Kidney (tissue), 22 donors: ENCODE measurements at places on chromosomes 7 and 10.
A peak's percentile ranks its signal among the peaks of the same experiment; 100 is the strongest.

GRCh38 chr10:68560186-68560942 is at the start of gene TET1:
Gene TET1, plus strand, starts transcription at chr10:68560337. Its CDS starts 12,002 bp downstream, at chr10:68572339.
- no peaks in the 10 kb centered on the region for H3K27me3 ChIP-seq
- peak within 1 kb of the TSS; percentile 80 for H3K4me3 ChIP-seq
- H3K36me3 ChIP-seq, result no peaks in the 10 kb centered on the region
- peak; percentile 88 for DNase-seq
- no peak within 1 kb of the TSS for H3K27ac ChIP-seq

GRCh38 chr10:115441907-115442545 is 348.9 kb downstream of the ATRNL1 start:
- H3K4me3 ChIP-seq, result no peak overlapping the region
- no peak overlapping the region for H3K27ac ChIP-seq
- no peak for DNase-seq
- H3K4me1 ChIP-seq, result no peaks in the 10 kb centered on the region
- H3K36me3 ChIP-seq, result no peaks in the 10 kb centered on the region

DNA sequence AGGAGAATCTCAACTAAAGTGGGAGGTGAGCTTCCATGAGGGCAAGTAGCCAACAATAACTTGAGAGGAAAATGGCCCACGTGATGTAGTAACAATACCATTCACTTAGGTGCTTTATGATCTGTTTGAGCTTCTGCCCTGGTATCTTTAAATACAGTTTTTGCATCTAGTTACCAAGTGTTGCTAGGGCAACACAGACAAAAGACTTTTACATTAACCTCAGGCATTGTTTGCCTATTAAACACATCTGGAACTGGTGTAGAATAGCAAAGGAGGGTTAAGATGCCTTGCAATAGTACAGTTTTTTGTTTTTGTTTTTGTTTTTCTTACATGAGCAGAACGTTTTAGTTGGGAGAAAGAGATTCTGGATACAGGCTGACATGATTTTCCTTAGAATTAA is 97.7 kb upstream of the MTPN start:
- peak; percentile 45 for DNase-seq
- H3K27ac ChIP-seq, result no peak overlapping the region
- H3K4me3 ChIP-seq, result no peak overlapping the region
- no peaks in the 10 kb centered on the region for H3K36me3 ChIP-seq
- no peaks in the 10 kb centered on the region for H3K4me1 ChIP-seq

DNA sequence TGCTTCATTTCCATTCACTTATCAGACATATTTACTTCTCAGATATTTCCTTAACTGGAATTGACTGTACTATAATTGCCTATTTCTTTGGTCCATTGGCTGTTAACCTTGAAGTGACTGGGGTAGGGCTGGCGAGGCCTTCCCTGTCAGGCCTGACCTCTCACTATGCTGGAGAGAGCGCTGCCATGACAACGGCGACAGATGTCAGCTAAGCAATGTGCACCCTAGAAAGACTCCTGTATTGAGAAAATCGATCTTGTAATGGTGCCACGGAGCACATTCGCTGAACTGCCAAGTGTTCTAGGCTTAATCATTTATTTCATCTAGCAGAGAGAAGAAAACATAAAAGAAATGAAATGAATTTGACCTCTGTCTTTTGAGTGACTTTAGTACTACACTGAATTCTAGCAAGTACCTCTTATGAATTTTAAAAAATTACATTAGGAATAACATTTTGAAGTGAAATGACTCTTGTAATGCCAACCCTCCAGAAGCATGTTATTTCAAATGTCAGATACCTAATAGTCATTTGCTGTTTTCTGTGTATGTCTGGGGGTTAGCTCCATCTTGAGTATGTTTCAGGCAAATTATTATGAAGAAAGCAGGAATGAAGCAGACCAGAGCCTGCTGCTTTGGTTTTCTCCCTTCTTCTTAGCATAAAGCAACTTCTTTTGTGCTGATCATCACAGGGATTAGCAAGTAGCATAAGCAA is 148.0 kb downstream of the SNX10 start:
- no peaks in the 10 kb centered on the region for H3K27me3 ChIP-seq
- H3K4me3 ChIP-seq, result no peak overlapping the region
- peaks cover 19% of the 10 kb centered on the region for H3K4me1 ChIP-seq
- H3K27ac ChIP-seq, result no peak overlapping the region

GRCh38 chr7:26657686-26658388 is 206.6 kb downstream of the SKAP2 start:
- no peak overlapping the region for H3K27ac ChIP-seq
- H3K27me3 ChIP-seq, result peaks cover 3% of the 10 kb centered on the region
- peaks cover 6% of the 10 kb centered on the region for H3K4me1 ChIP-seq
- H3K36me3 ChIP-seq, result no peaks in the 10 kb centered on the region

GRCh38 chr7:152054367-152055230 is 29.1 kb downstream of the GALNT11 start:
- peak; percentile 84 for DNase-seq
- no peaks in the 10 kb centered on the region for H3K27me3 ChIP-seq
- H3K4me3 ChIP-seq, result no peak overlapping the region

DNA sequence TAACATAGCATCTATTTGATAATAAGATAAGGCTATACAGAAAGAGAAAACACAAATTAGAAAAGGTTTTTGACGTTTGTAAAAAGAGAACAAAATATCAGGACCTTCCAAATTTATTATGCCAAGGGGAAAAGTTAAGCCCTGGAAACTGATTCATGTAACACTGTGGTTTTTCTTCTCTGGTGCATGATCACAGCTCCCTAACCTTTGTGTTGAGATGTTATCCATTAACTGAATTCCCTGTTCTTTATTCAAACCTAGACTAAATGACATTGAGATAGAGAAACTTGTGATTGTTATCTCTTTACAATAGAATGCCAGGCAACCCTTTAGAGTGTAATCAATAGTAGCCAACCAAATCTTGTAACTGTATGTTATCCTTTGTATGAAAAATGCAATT is 141.5 kb upstream of the NRG3 start:
- peaks cover 3% of the 10 kb centered on the region for H3K4me1 ChIP-seq
- DNase-seq, result peak; percentile 48
- H3K4me3 ChIP-seq, result peak overlapping the region; percentile 30
- H3K27ac ChIP-seq, result no peak overlapping the region
- H3K36me3 ChIP-seq, result no peaks in the 10 kb centered on the region

GRCh38 chr7:24756545-24757352 is 515 bp downstream of the GSDME start:
- H3K4me1 ChIP-seq, result no peaks in the 10 kb centered on the region
- H3K36me3 ChIP-seq, result no peaks in the 10 kb centered on the region
- no peaks in the 10 kb centered on the region for H3K27me3 ChIP-seq
- peak overlapping the region; percentile 63 for H3K4me3 ChIP-seq
